Urinary bladder (tissue), 4 donors: ENCODE measurements at places on chromosomes 11 and 22.

GRCh38 chr22:42961810-42962209 lies 53.1 kb downstream of the PACSIN2 start:
- no peak for DNase-seq

DNA sequence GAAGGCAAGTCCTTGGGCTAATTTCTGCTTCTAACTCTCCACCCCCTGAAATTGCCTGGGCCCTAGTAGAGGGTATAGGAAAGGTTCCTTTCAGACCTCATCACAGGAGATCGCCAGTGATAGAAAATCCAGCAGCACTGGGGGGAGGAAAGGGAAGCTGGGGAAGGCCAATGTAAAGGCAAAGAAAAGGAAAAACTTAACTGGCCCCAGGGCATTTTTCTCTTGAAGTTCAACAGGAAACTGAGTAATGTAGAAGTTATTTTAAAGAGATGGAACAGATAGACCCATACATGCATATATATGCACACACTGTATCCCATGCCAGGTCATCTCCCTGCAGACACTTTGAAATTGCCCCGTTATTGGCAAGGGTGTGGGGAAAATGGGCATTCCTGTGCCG lies 134.0 kb downstream of the TRIM44 start:
- no peak for DNase-seq

DNA sequence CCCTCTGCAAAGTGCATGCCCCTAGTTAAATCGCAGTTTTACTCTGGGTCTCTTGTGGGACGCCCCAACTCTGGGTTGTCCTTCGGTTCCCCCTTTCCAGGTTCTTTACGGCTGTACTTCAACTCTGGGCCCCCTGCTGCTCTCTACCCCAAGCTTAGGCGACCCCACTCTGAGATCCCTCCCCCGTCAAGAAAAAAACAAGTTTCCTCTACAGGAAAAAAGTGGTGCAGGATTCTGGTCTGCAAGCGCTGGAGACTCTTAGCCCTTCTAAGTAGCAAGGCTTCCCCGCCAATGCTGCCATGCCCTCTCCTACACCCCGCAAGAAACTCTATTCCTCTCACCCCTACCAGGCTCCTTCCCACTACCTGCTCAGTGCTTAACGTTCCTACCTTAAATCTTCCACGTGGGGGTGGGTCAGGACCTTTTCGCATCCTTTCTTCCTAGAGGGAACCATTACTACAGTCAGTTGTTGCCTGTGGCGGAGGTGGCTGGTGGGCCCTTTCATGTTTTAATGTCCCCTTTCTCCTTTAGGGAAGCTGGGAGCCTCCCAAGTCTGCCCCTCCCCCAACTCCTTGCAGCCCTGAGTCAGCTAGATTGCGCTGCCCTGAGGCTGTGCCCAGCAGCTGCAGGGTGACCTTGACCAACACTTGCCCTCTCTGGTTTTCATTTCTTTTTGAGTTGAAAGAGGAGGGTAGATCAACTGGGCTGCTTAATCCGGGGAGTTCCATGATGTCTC lies 1.4 kb downstream of the NEFH start:
- no peak for DNase-seq

DNA sequence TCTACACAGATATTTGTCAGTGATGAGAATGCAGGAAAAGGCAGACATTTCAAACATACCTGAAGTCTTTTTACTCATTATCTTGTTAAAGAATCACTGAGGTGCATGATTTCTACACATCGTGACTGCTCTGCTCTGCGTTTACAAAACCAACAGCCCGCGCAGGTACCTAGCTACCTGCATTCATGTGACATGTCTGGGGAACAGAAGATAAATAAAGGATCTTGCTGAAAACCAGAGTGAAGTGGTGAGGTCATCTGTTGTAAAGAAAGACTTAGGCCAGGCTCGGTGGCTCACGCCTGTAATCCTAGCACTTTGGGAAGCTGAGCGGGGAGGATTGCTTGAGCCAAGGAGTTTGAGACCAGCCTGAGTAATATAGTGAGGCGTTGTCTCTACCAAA lies 15.7 kb downstream of the ASPHD2 start:
- DNase-seq: no peak

DNA sequence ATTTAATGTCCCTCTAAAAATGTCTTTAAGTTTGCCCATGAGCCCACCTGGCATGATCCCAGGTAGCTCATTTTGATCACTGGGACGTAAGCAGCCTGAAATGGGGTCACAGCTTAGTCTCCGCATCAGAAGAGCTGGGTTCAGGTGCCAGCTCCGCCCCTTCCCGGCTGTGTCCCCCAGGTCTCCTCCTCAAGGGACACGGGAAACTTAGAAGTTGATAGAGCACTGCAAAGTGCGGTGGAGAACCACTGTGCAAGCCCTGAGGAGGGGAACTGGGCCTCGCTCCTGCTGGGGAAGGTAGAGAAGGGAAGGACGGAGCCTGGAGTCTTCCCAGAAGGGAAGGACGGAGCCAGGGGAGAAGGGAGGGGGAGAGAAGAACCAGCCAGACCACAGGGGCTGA lies 7.7 kb downstream of the TOM1 start:
- DNase-seq: no peak

GRCh38 chr11:73184953-73185671 lies 33.0 kb upstream of the P2RY2 start:
- no peak for DNase-seq

- no peak for DNase-seq
These were observed 10.0 kb downstream of the PRR33 start for GRCh38 chr11:1881442-1882264.

DNA sequence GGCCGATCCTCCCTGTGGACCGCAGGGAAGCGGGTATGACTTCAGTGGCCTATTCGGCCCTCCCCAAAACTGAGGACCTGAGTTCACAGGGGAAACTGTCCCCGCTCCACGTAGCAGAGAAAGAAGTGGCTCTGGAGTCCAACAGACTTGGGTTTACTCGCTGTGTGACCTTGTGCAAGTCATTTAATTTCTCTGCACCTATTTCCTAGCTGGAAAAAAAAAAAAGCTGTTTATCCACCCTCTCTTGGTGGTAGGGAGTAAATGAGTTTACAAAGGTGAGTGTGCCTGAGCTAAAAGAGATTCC lies 2.2 kb downstream of the SPON1 start:
- no peak for DNase-seq

DNA sequence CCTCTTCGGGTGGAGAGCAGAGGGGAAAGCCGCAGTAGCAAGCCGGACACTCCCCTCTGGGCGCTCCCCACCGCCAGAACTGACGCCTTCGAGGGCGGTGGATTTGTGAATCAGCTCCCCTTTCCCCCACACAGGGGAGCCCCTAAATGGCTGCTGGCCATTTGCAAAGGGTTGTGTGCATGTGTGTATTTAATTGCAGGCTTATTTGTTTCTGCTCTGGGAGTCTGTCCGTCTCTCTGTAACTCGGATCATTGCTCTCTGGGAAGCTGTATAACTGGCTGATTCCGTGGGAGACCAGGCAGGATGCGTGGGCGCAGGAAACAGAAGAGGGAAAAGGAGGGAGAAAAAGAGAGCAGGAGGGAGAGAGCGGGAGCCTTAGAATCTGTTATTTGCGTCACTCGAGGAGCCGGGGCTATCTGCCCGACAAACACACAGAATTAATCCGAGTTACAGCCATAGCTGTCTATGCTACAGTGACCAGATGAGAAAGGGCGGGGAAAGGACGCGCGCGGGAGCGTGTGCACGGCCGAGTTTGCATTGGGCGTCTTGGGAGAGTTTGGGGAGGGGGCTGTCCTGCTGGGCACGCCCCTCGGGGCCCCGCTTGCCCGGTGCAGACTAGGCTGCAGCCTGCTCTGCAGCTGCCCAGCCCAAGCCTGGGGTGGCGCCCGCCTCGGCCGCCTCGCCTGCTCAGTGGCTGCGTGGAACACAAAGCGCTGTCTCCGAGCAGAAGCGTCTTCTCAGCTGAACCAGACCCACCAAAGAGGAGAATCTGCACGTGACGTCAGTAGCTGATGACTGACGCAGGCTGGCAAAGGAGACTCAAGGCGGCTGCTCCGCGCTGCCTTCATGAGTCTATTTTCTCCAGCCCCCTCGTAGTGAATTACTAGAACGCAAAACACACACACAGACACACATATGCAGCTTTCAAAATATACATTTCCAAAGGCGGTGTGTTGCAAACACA lies 105.3 kb upstream of the HSD17B12 start:
- DNase-seq: no peak

GRCh38 chr22:48669986-48670716 lies 1157.5 kb downstream of the BRD1 start:
- no peak for DNase-seq

- DNase-seq: no peak
These were observed 655.9 kb upstream of the TENM4 start for GRCh38 chr11:80096736-80097135.

GRCh38 chr11:40162901-40163883 lies 1296.3 kb downstream of the LRRC4C start:
- no peak for DNase-seq

DNA sequence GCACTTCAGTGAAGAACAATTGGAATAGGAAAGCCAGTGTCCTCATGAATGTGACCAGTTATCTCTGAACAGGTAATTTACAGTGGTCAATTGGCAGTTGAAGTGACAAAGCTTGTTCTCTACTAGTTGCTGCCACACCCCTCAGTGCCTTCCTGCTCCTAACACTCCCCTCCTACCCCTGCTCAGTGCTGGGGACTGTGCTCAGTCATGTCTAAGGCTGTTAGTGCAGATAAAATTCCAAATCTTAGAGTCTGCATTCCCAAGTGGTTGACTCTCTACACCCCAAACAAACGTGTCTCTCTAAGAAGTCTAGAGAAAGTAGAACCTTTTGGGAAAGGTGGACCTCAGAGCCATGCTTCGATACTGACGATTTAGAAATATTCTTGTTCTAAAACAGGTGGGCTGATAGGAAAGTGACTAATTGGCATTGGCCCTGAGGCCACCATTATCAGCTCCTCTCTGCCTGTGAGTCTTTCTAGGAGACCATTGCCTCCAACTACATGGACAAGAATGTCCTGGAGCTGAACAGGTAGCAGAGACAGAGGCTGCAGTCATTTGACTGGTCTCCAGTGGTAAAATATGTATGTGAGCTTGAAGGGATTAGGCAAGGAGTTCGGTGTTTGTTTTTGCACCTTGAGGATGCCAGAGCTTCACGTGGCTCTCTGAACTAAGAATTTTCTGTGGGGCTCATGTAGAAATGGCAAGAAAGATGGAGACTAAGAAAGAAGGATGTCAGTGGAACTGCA lies 22.1 kb upstream of the NNMT start:
- no peak for DNase-seq

- no peak for DNase-seq
These were observed 30.0 kb upstream of the TCF20 start for GRCh38 chr22:42300259-42301076.

DNA sequence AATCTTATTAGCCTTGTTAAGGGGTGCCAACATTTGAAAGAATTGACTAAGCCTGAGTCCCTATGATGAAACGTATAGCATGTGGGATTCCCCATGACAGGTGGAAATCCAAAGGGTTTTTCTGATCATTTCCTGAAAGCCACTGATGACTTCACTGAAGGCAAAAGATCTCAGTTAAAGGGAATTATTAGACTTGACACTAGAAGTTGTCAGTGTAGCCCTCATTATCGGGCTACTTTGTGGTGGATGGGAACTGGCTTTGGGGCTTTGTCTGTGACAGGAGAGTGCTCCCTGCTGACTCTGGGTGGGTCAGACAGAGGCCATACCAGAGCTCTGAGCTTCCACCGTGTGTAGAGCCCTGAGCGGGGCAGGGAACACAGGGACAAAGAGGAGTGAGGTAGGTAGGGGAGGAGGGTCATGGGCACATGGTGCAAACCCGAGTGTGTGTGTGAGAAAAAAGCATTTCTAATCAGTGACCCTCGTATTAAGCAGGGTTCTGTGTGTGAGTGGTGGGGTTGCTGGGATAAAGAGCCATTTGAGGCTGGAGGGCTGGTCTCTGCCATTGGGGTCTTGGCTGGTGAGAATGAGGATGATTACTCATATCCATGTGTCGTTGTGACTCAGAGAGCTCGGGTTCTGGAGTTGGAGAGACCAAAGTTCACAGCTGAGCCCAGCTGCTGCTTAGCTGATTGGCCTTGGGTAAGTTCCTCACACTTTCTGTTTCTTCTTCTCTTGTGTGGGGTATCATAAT lies 101.1 kb downstream of the GRIK4 start:
- no peak for DNase-seq

- no peak for DNase-seq
These were observed 6.8 kb upstream of the CDKN1C start for GRCh38 chr11:2892215-2892966.

DNA sequence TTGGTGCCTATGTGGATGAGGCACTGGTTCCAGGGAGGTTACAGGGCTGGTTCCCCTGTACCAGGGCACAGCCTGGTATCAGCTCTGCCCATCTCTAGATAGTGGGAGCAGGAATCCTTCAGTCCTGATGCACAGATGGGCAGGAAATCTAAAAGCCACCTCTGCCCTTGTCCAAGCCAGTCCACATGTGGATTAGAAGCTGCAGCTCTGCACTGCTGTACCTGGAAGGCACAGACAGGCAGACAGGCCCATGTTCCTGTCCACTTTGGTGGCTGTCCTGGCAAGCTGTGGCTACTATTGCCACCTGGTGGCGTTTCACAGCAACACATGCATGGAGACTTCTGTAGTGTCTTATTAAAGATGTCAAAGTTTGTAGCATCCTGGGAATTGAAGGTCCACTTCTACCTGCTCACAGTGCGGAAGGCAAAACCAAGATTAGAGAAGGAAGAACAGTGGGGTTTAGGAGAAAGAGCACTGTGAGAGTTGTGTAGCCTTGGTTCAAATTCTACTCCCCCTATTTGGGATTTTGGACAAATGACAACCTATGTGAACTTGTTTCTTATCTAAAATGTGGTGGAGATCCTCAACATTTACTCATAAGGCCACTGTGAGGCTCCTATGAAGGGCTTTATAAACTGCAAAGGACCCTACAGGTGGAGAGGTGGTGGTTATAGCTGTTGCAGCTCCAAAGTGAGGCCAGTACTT lies 30.1 kb downstream of the NAV2 start:
- DNase-seq: peak; percentile 59

GRCh38 chr11:88604260-88604659 lies 266.7 kb upstream of the CTSC start:
- DNase-seq: no peak

DNA sequence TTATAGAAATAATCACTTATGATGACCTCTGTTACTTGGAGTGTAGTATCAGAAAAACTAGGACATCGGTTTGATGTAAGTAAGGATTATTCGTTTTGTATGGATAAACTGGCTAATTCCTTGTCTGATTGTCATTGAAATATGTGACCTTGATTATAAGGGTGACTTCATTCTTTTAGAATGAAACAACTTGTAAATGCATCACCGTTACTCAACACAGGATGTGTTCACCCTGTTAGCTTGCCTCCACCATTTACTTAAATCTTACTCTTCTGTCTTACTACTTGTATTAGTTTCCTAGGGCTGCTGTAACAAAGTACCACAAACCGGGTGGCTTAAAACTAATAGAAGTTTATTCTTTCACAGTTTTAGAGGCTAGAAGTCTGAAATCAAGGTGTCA lies 7.9 kb downstream of the SFI1 start:
- no peak for DNase-seq

GRCh38 chr22:48842976-48843375 lies 984.7 kb downstream of the BRD1 start:
- no peak for DNase-seq

DNA sequence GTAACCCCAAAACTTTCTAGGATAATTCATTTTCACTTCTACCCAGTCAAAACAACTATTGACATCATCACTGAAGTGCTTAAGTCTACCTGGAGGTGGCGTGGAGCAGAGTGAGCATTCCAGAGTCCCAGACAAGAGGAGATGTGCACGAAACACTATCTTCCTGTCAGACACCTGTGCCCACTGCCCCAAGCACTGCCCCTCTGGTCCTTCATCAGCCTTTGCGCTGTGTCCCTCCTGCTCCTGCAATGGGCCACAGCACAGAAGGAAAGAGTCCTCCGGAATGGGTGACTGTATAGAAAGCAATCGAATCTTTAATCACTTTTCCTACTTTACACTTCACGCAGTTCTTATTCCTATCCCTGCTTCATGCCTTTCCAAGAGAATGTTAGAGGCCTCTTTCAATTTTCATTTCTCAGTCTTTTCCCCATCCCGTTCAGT lies 512 bp upstream of the GRIA4 start:
- DNase-seq: no peak
